ENCODE measurements at places on chromosomes 2 and 18. TPM values are rescaled to one million over a fixed set of nuclear protein-coding genes. Genes with fewer than 3 reads are reported as not detected.

EML4 gene
- 4.4 TPM for total RNA-seq

ALKAL2 gene
- total RNA-seq = not detected

ACVR1C gene
- total RNA-seq = 2.1 TPM

GRCh38 chr2:203904022-203904421, 32.5 kb upstream of the ICOS start:
- no peak for DNase-seq

- DNase-seq = no peak
Measured at GRCh38 chr18:39966275-39966674, 1988.8 kb upstream of the PIK3C3 start.

DNA sequence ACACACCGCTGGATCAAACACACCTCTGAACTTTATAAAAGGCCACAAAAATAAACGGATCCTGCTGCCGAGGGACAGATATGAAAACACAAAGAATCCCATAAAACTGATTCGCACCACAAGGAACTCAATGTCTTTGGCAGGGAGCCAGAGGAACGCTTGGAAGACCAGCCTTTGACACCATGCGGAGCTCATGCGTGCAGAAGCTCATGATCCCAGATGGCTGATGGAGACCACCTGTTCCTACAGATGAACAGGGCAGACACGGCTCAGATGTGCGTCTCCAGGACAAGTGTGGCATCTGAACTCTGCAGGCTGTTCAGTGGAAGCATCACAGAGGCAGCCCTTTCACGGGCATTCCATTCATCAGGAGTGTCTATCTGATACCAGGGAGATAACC, 24.9 kb downstream of the COPS9 start:
- no peak for DNase-seq

GRCh38 chr2:100869120-100869519, 49.2 kb downstream of the NPAS2 start:
- DNase-seq = no peak

GRCh38 chr2:32711219-32711618, 83.4 kb downstream of the TTC27 start:
- DNase-seq = no peak

DNA sequence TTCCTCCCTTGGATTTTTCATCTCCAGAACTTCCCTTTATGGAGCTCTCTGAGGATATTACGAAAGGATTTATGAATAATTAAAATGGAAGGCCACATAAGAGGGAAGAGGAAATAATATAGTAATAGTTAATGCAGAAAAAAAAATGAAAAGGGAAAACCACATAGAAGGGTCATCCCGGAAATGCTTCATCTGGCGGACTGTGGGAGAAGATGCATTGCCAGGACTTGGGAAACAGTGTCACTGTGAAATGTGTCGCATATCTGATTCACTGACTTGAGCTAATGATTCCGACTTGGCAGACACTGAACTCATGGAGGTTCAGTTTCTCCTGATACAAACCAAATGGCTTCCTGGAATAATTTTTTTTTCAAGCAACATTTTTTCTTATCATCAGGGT, 129.9 kb upstream of the RMP24 start:
- DNase-seq = no peak
